Stimulated activated CD4-positive, alpha-beta T cell treated with anti-CD3 and anti-CD28 coated beads, Interleukin-2, amount 100 ng/mL, for 24 hours (primary cell): ENCODE measurements at places on chromosomes 6 and 20.

GRCh38 chr20:47248448-47248966 lies 108.0 kb downstream of the ZMYND8 start:
- no peak for DNase-seq

- DNase-seq = no peak
Measured at GRCh38 chr6:161313940-161314509, 40.2 kb upstream of the AGPAT4 start.

- no peak for DNase-seq
Measured at GRCh38 chr20:3431109-3431508, 23.6 kb upstream of the DNAAF9 start.

DNA sequence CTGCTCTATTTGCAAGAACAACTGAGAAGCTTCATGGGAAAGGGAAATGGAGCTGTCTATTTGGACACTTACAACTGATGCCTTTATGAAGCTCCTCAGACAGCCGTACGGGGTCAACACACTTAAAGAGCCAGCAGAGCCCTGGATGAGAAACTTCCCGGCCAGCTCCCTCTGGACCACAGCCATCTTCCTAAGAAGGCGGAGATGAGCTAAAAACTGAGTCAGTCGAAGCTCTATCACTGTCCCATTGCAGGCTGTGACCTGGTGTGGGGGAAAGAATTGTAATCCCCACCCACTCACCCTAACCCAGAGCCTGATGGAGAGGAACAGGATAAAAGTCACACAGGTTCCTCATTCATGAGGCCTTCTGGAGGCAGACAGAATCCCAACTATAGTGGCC lies 360.4 kb upstream of the JARID2 start:
- no peak for DNase-seq

DNA sequence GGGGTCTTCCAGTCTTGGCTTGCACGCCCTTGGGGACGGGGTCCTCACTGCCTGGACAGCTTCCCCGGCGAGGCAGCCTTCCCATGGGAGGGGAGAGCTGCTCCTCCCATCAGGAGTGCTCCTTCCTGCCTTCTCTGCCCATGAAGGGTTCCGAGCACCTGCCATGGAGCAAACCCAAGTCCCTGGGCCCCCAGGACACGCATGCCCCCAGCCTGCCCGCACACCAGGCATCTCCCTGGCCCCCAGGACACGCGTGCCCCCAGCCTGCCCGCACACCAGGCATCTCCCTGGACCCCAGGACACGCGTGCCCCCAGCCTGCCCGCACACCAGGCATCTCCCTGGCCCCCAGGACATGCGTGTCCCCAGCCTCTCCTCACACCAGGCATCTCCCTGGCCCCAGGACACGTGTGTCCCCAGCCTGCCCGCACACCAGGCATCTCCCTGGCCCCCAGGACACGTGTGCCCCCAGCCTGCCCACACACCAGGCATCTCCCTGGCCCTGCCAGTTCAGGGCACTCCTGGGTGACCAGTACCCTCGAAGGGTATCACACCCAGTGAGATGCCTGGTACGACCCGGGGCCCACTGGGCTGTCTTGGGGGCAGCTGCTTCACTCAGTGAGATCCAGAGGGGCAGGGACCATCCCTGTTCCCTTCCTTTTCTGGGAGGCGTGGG lies 21.7 kb downstream of the COL20A1 start:
- no peak for DNase-seq
